LNCaP clone FGC (cell line): ENCODE measurements at places on chromosomes 12 and 14.

- no peak for DNase-seq
Observed at GRCh38 chr14:75221797-75222196, 45.4 kb upstream of the TMED10 start.

GRCh38 chr14:92687681-92688433 is 60.6 kb downstream of the LGMN start:
- DNase-seq: no peak

GRCh38 chr12:56724701-56724971 is 463 bp downstream of the NACA start:
- no peak for DNase-seq

GRCh38 chr14:98466807-98467206 is 805.2 kb downstream of the BCL11B start:
- no peak for DNase-seq

DNA sequence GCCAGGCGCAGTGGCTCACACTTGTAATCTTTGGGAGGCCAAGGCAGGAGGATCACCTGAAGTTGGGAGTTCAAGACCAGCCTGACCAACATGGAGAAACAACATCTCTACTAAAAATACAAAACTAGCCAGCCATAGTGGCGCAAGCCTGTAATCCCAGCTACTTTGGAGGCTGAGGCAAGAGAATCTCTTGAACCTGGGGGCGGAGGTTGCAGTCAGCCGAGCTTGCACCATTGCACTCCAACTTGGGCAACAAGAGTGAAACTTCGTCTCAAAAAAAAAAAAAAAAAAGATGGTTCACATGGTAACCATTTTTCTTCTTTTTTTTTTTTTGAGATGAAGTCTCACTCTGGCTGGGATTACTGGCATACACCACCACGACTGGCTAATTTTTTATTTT is 35.3 kb downstream of the SLC2A14 start:
- no peak for DNase-seq

DNA sequence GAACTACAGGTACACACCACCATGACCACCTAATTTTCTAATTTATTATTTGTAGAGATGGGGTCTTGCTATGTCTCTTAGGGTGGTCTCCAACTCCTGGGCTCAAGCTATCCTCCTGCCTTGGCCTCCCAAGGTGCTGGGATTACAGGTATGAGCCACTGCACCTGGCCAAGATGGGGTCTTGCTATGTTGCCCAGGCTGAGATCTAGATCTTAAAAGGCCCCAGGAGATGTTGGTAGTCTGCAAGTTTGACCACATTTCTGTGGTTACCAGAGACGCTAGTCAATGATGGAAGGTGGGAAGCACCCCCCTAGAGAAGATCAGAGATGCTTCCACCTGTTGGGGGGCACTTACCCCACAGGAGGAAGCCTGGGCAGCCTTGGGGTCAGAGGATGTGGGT is 34.7 kb downstream of the FOXN4 start:
- no peak for DNase-seq

- DNase-seq: no peak
Observed at GRCh38 chr12:12791756-12792369, 6.4 kb downstream of the APOLD1 start.

DNA sequence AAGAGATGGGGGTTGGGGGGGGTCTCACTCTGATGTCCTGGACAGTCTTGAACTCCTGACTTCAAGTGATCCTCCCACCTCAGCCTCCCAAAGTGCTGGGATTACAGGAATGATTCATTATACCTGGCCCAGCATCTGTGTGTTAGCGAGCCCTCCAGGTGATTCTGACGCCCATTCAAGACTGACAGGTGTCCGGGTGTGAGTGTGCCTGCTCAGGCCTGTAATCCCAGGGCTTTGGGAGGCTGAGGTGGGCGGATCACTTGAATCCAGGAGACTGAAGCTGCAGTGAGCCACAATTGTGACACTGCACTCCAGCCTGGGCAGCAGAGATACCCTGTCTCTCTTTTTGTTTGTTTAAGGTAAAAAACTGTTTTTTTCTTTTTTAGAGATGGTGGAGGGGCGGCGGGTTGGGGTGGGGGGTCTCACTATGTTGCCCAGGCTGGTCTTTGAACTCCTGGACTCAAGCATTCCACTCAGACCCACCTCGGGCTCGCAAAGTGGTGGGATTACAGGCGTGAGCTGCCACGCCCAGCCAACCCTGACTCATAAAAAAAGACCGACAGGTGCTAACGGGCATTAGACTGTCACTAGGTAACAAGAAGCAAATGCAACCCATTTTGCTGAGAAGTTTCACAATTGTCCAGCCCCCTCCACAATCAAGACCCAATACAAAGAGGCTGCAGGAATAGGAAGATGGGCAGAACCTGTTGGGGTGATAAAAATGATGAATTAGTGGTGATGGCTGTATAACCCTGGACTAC is 4.7 kb downstream of the VSIG10 start:
- no peak for DNase-seq

- DNase-seq: no peak
Observed at GRCh38 chr14:66224492-66225178, 261.5 kb upstream of the CCDC196 start.

DNA sequence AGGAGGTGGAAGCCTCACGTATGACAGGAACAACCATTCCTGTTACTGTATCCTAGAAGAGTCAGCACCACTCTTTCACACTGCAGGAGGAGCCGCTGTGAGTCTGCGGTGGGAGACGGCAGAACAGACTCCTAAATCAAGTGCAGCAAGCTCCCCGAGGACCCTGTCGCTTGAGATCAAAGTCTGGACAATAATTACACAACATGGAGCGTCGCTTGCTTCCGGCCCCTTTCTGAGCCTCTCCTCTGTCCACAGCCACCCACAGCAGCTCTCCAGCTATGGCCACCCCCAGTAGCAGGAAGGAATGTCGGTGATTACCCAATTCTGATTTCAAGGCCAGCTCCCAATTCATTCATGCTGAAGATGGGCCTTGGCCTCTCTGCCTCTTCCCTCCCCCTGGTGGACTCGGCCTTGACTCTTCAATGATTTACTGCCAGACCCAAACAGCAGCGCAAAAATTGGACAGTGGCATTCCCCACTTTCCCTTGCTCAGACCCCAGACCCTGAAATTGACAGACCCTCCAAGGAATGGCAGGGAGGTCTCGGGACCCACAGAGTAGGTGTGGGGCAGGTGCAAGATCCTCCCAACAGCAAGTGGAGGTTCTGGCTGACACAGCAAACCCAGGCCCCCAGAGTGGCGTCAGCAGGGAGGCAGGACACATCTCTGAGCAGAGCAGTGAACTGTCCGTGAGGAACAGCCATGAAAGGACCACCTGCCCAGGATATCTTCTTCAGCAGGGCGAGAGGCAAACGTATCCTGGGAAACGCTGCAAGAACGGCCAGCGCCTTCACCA is 272.7 kb upstream of the DIO3 start:
- DNase-seq: no peak

- no peak for DNase-seq
Observed at GRCh38 chr12:25811656-25812126, 146.8 kb upstream of the RASSF8 start.

GRCh38 chr14:51865953-51866747 is 5.7 kb downstream of the GNG2 start:
- no peak for DNase-seq

- DNase-seq: no peak
Observed at GRCh38 chr12:123131879-123132402, 18.9 kb downstream of the PITPNM2 start.

DNA sequence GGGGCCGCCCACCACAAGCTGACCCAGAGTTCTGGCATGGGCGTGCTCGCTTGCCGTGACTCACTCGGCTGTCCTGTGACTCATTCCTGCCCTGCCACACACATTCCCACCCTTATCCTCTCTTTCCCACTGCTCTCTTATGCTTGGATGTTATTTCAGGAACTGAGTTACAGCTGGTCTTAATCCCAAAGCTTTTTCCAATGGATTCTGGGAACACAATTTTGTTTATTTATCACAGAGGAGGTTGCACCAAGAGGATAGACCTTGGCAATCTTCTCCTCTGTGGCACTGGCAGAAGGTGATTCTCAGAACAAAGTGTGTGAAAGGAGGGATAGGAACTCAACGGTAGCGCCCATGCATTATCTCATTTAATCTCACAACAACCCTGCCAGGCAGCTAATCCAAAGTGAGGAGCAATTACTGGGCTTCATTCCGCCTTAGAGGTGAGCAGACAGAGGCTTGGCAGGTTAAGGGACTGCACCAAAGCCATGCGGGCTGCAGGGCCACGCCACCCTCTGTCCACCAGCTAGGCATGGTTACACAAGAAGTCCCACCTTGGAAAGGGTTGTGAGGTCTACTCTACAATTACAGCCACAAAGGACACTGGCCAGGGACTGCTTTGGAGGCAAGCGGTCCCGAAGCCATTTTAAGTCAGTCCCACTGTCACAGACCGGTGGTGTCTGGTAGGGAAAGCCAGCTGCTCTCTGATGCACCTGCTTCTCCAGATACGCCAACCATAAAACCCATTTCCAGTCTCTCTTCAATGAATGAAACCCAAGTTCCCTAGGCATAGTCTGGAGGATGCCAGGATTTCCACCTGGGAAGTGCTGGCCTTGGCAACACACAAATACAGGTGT is 32.9 kb downstream of the SYNE3 start:
- no peak for DNase-seq

GRCh38 chr12:50132505-50133135 is 20.6 kb downstream of the COX14 start:
- DNase-seq: no peak

GRCh38 chr12:15186597-15186996 is 34.6 kb downstream of the RERG start:
- DNase-seq: no peak
